Iris pigment epithelial cell (primary cell): ENCODE measurements at places on chromosomes 16 and 17.
A peak's percentile ranks its signal among the peaks of the same experiment; 100 is the strongest.

DNA sequence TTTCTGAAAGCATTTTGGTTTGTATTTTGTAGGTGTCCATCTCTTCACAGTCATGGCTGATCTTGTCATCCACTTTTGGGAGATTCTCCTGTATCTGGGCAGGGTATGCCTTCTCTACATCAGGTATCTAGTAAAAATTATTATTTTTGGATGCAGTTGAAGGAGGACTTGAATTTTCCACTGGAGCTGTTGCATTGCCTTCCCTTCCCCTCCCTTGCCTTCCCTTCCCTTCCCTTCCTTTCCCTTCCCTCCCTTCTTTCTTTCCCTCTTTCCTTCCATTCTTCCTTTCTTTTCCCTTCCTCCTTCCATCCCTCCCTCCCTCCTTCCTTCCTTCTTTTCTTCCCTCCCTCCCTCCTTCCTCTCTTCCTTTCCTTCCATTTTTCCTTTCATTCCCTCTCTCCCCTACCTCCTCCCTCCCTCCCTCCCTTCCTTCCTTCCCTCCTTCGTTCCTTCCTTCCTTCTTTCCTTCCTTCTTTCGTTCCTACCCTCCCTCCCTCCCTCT, 33.8 kb upstream of the CPHXL start:
- DNase-seq, result no peak

GRCh38 chr16:610513-611381, 20.0 kb upstream of the WFIKKN1 start:
- no peak for DNase-seq

DNA sequence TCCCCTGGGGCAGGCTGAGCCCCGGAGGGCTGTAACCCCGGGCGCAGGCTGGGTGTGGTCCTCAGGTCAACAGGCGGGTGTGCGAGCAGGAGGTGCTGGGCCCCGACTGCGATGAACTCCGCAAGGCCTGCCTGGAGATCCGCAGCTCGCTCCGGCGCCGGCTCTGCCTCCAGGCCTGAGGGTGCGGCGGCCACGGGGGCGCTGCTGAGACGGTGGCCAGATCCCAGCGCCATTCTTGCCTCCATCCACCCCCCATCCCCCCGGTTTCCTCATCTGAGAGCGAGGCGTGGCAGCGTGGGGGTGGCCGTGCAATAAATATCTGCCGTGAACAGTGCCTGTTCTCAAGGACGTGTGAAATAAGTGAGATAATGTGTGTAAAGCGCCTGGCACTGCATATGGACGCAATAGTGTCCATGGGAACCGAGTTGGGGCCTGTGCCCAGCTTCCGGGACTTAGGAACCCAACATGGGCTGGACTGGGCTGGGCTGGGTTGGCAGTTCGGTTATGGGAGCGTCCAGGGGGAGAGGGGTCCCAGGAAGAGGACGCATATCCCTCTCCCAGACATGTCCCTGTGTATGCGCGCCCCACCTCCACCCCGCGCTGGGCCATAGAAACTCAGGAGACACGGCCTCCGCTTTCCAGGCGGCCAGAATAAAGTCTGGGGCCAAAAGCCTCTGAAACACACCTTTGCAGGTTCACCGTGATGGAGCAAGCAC, 15.0 kb downstream of the ZNF213 start:
- DNase-seq, result peak; percentile 78

DNA sequence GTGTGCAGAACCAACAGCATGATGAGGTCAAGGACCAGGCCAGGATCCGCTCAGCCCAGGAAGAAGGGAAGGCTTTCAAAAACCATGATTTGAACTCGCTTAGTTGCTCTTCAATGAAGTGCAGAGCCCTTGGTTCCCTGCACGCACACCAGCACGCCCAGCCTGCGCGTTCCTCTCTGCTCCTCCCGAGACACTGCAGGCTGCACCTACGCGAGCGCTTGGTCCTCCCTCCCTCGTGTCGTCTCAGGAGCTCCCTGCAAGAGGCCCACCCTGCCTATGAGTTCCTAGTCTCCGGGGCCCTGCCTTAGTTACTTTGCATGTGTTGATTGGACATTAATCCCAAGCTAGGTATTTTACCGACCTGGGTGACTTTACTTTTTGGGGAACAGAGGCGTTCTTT, 132.9 kb upstream of the TNRC6C start:
- DNase-seq, result no peak

DNA sequence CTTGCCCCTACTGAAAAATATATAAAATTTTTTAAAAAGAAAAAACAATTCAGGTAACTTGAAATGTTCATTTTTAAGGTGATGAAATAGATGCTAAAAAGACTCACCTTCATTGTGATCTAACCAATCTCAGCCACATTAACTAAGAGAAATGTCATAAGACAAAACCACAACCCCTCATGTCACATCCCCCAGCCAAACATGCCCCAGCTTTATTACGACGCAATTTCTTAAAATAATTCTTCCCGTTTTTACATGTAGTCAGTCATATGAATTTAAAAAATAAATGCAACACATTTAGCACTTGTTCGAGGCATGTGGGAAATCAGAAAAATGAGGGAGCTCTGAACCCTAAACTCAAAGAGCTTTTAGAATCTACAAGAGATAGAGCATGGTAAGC, 9.5 kb downstream of the AMFR start:
- no peak for DNase-seq

DNA sequence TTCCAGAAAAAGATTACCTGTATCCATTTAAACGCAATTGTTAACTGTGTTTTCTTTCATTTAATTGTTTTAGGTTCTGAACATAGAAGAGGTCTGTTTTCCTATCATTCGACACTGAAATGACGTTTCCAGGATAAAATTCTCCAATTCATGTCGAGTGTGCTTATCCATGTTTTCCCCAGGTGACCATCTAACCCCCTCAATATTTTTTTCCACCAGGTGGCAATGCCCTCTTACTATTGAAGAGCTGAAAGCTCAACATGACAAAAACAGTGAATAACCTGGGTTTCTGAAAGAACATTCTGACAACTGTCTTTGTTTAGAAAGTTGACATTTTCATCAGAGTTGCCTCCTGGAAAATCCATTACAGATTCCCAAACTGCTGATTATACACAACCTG, 948.7 kb downstream of the KCNJ2 start:
- peak; percentile 7 for DNase-seq

DNA sequence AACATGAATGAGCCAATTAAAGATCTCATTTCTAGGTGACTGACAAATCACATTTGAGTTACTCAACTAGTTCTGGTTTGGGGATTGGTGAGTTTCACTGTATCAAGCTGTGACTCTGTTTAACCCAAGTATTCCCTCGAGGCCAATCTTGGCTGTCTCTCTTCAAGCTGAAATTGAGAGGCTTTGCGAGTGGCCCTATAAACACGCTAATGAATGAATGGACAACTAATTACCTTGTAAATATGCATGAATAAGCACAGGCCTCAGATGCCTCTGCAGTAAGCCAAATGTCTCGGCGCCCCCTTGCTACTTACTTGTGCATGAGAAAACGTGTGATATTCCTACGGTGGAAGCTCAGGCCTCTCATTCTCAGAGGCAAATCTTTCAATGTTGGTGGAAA, 450.3 kb upstream of the PSMD7 start:
- no peak for DNase-seq

DNA sequence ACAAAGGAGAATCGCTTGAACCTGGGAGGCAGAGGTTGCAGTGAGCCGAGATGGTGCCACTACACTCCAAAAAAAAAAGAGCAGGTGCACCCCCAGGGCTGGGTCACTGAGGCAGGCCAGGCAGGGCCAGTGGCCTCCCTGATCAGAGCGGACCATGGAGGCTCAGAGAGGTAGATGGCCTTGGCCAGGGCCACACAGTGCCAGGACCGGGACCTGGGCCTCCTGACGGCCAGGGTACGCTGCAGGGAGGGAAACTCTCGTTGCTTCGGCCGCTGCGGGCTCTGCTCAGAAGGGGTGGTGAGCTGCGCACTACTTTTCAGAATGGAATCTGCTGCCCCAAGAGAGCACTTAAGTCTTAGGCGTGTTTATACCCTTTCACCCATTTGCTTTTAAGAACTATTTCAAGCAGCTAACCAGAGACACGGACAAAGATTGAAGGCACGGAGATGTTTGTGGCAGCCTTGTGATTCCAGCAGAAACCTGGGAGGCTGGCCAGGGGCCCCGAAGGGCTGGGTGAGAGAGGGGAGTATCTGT, 17.1 kb downstream of the MYO1C start:
- DNase-seq, result no peak

GRCh38 chr17:2138318-2138717, 83.4 kb downstream of the HIC1 start:
- DNase-seq, result no peak

DNA sequence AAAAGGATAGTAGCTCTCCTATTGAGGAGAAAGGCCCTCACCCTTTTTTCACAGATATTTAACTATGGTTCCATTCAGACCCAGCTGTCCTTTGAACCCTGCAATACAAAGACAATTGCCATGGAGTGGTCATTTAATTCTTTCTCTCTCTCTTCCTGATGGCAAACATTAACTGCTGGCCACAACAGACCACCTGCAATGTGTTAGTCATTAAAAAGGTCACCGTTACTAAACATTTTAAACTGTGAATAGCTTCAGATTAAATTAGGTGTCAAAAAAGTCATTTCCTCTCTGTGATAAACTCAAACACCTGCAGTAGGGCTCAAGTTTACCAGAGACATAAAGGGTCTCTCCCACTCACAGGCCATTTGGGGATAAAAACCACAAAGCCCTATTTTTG, 697.2 kb downstream of the TOX3 start:
- no peak for DNase-seq

DNA sequence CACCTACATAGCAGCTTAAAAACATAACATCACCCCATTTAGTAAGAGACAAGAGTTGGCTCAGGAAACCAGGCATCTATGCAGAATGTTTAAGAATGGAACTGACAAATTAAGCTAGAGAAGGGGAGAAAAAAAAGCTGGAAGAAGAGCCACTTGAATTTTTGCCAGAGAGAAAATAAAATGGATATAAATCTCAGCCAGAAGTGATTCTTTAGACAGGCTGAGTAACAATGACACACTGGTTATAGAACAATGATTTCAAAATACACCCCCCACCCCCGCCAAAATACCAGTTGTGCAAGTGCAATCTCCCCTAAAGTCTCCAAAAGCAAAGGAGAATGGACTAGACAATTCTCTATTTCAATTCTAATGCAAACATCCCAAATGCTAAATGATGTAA, 22.4 kb downstream of the LSM12 start:
- peak; percentile 59 for DNase-seq

DNA sequence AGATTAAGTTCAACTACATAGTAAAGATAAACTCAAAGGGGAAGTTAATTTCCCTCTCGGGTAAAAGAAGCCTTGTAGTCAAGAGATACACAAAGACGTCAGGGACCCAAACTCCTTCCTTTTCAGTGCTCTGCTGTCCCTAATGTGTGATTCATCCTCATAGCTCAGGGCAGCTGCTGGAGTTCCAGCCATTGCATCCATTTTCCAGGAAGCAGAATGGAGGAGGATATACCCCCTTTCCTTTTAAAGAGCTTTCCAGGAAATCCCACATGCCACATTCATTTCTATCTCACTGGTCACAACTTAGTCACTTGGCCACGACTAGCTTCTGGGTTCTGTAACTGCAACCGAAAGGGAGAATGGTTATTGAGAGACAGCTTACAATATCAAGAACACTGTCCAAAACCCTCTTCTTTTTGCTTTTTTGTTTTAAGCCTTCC, 95.3 kb downstream of the SOCS1 start:
- DNase-seq, result no peak

- no peak for DNase-seq
Measured at GRCh38 chr16:86653285-86654006, 75.1 kb downstream of the FOXL1 start.

- no peak for DNase-seq
Measured at GRCh38 chr17:19494961-19495806, 38.5 kb upstream of the SLC47A1 start.

DNA sequence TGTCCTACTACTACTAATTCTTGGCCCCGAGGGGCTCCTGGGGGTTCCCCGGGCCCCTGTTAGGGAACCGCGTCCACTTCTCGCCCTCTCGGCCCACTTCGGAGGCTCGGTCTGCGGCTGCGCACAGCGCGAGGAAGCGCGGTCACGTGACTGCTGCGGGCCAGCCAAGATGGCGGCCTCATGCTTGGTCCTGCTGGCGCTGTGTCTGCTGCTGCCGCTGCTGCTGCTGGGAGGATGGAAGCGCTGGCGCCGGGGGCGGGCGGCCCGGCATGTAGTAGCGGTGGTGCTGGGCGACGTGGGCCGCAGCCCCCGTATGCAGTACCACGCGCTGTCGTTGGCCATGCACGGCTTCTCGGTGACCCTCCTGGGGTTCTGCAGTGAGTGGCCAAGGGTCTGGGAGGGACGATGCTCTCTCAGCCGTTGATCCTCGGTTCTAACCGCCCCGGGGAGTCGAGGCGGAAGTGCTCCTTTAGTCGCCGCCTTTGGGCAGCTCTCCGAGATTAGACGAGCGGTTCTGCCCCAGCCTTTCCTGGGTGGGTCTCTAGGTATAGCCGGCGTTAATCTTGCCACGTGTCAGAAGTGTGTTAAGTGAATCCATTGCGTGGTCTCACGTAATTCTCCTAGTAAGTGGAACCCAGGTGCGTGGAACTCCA, at the start of gene ALG1:
Gene ALG1 (plus strand): TSS at position 163 of the 653 bp plus-strand sequence. CDS start 7 bp downstream, at position 170.
- DNase-seq, result peak; percentile 85

- peak; percentile 39 for DNase-seq
Measured at GRCh38 chr17:31095236-31096105, 694 bp downstream of the NF1 start.

DNA sequence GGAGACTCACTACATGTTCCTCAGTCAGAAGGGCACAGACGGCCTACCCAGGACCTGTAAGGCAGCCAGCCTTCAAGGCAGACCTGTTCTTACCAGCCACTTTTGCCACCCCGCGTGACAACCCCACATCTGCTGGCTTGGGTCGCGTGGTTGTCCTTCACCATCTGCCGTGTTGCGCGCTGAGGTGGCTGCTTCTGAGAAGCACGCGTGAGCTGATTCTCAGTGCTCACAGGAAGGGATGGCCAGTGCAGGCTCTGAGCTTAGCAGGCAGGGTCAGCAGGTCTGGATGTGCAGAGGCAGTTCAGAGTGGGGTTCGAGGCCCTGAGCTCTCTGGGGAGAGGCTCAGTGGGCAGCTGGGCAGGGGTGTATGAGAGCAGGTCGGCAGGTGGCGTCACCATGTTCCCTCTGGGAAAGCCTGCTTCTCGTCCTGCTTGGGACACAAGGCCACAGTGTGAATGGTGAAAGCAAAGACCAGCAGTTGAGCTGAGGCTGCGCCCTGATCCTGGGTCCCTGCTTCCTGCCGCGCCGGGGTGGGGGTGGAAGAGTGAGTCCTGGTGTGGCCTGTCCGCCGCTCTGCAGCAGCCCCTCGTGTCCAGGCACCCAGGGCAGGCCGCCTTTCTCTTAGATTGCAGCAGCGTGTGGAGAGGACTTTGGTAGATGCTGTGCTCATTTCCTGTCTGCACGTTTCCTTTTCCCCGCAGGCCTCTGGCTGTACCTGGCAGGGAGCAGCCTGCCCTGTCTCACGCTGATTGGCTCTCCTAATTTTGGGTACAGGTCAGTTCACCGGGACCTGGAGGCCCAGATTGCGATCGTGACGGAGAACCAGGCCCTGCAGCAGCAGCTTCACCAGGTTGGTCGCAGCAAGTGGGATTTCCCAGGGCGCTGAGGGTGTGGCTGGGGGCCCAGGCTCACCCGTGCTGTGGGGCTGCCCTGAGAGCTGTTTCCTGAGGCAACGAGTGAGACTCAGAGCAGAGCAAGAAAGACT, 36.0 kb downstream of the PGS1 start:
- DNase-seq, result no peak
